Psoas muscle (tissue), 8 donors: ENCODE measurements at places on chromosomes 12 and 14. TPM values are rescaled to one million over a fixed set of nuclear protein-coding genes. Genes with fewer than 3 reads are reported as not detected.

Gene GLIPR1L2
- total RNA-seq = not detected

Gene FGF6
- total RNA-seq = 3.9 TPM

- DNase-seq = no peak
Observed at GRCh38 chr12:105272152-105272551, 36.2 kb upstream of the APPL2 start.

DNA sequence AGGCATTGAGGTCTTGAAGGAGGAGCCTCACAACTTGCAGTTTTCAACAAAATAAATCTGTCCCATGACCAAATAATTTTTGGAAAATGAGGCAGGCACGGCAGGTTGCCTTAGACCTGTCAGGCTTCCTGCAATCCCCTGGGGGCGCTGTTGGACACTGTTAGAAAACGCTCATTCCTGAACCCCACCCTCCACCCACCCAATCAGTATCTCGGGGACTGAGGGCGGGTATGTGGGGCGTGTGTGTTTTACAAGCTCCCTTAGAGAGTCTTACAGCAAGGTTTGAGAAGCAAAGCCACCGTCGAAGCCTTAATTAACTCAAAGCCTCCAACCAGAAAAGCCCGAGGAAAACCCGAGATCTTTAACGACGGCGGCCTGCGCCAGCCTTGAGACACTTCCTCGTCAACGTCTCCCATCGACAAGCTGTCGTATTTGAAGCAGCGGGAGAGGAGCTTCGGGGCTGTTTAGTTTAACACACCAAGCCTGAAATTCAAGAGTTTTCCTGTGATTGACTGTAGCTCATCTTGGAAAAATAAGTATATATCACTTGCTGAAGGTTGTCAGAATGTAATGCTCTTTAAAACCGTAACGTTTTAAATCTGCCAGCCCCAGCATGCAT lies 123.0 kb downstream of the GLT1D1 start:
- DNase-seq = no peak

- no peak for DNase-seq
Observed at GRCh38 chr12:109192358-109192757, 76.0 kb downstream of the ACACB start.

DNA sequence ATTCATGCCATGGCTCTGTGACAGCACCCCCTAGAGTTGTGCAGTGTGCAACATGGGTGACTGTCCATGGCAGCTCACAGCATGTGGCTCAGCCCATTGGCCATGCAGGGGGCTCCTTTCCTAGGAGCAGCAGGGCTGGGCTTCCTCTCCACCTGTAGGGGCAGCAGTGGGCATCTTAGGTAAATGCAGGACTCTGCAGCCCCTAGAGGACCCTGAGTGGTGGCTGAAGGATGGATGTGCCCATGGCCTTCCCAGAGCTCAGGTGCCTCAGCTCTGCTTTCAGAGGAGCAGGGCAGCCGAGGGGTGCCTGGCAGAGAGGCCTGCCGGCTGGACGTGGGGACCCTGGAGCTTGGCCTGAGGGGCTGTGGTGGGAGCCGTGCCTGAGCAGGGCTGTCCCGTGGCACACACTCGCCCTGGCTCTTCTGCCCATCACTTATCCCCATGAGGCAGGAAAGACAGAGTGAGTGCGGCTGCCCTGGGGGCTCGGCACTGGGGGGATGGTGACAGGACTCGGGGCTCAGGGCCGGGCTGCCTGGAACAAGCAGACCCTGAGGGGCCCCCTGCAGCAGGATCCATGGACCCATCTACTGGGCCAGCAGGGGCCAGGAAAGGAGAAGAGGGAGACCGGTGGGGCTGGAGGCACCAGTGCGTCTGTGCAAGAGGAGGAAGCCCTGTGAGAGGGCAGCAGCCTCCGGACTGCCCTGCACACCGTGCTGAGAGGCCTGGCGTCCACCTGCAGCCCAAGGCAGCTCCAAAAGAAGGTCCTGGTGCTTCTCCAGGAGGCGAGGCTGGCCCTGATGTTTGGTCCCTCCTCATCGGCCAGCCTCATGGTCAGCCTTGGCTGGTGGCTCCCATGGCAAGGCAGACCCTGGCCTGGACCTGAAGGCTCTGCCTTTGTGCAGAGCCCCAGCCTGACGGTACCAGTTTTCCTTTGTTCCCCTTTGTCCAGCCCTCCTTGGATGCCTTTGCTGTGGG lies 7.6 kb downstream of the ADSS1 start:
- no peak for DNase-seq

GRCh38 chr14:72706485-72706884 lies 187.4 kb downstream of the DPF3 start:
- no peak for DNase-seq
